SJSA1 (cell line): ENCODE measurements at places on chromosomes 7 and 10. TPM values are rescaled to one million over a fixed set of nuclear protein-coding genes. Genes with fewer than 3 reads are reported as not detected.

GRCh38 chr7:84003191-84003590, 191.4 kb downstream of the SEMA3A start:
- DNase-seq = no peak

- no peak for DNase-seq
These were observed 399.7 kb downstream of the EXOC4 start for GRCh38 chr7:133652547-133652946.

- no peak for DNase-seq
These were observed 125.1 kb downstream of the PLXNA4 start for GRCh38 chr7:132451161-132451560.

DNA sequence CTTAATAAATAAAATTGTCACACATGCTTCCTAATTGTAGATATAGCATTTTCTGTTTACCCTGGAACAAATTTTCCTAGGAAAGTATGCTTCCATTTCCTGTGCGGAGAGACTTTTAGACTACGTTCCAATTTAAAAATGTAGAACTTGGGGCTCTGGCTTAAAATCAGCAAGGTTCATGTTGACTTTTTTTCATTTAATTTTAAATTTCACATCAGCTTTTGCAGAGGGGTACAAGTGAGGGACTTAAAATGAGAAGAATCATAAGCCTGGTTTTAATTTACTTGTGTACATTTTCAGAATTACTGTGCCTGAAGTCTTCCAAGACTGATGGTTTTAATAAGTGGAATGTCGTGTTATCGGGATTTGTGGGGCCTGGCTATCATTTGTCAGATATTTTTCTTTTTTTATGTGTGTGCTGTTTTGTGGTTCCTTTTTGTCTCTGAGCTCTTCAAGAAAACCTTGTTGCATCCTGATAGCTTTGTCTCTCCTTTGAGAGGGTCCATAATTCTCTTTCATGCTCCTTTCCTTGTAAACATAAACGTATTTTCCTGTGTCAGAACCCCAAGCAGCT, 8.8 kb upstream of the ATRNL1 start:
- no peak for DNase-seq

- no peak for DNase-seq
These were observed 286.6 kb upstream of the C7orf33 start for GRCh38 chr7:148304083-148304335.

DNA sequence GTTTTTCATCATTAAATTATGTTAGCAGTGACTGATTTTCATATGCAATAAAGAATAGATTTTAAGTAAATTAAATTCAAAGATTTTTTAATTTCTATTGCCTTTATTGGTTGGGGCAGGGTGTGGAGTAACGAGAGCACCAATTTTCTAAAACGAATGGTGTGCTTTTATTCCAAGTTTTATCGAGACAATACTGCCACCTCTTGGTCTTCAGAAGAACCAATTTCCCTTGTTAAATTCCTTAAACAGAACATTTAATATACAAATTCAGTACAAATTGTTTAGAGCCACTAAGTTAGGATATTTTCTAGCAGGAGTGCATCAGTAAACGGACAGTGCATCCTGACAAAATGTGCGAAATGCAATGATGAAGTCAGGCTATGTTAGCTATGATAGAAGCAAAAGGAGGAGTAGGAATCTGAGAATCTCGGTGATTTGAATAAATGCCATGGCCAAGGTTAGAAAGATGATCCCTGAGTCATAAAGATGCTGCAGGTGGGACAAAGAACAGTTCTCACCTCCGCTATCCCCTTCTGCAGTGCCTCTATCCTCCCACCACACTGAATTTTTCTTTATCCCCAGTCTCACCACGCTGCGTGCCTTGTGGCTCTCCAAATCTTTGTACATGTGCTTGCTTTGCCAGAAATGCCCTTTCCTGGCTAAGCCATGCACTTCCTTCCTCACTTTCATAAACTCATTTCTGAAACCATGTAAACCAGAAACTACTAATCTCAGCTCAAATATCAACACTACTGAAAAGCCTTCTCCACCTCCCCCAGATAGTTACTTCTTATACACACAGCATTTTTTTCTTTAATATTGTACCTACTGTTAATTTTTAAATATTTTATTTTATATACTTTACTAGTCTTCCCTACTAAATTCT, 31.9 kb upstream of the AGBL3 start:
- no peak for DNase-seq

Gene PNLIP
- total RNA-seq = not detected in 2 replicates

DNA sequence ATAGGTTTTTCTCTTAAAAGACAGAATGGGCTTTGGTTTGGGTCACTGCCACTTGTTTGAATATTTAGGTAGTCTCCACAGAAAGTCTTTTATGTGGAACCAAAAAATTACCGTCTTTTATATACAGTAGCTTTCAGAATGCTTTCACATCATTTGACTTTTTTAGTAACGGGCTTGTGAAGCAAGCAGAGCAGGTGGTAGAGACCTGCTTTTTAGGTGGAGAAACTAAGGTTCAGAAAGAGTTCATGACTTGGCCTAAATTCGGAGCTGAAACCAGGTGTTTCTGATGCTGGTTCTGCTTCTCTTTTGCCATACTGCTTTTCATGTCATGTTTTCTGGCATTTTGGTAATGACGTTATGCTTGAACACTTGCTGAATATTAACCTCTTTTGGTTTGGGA, 36.3 kb downstream of the GARS1 start:
- DNase-seq = no peak

Gene HOXA11
- total RNA-seq = 4.4 and 5.9 TPM in 2 replicates

GRCh38 chr7:24024276-24025068, 259.5 kb upstream of the NPY start:
- no peak for DNase-seq

GRCh38 chr10:110074298-110074697, 66.5 kb downstream of the ADD3 start:
- no peak for DNase-seq

- DNase-seq = no peak
These were observed 18.8 kb downstream of the BMPR1A start for GRCh38 chr10:86775056-86775869.

GRCh38 chr10:27470885-27471284, 33.2 kb upstream of the RAB18 start:
- no peak for DNase-seq

DNA sequence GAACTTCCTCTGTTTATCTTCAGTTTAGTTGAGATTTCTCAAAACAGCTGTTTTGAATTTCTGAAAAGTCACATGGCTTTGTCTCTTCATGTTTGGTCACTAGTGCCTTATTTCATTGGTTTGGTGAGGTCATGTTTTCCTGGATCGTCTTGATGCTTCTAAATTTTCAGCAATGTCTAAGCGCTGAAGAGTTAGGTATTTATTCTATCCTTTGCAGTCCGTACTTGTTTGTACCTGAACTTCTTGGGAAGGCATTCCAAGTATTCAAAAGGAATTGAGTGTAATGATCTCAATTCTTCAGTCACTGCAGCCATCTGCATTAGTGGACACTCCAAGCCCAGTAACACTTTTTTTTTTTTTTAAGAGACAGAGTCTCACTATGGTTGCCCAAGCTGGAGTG, 67.7 kb downstream of the HERC4 start:
- DNase-seq = no peak

DNA sequence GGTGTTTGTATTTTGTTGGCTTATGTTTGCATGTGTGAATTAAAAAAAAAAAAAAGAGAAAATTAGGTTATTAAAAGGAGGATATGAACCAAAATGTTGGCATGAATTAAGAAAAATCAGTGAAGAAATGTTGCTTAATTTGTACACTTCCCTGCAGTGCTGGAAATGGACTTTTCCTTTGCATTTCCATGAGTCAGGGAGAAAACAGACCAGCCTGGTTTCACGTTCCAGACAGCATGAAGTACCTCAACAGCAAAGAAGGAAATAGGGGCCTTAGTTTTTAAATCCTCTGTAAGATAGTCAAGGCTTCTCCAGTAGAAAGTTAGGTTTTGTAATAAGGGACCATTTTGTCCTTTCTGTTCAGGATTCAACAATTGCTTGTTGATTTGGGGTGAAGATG, 159.7 kb downstream of the CELF2 start:
- DNase-seq = no peak

DNA sequence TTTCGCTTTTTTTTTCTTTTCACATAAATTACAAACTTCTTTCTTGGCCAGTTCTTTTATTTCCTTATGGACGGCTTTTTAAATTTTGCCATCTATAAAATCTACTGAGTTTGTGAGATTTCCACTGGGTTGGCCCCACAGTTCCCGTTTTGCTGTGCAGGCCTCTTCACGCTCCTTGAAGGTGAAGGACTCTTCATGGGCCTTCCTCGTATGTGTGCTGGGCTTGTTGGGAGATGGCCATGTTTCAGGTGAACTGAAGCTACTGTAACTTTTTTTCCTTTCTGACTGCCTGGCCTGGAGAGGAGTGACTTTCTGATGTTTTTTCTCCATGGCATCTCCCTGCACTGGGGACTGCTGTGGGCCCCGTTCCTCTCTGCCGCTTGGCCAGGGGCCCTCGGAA, 262.4 kb downstream of the COBL start:
- DNase-seq = no peak

- peak; percentile 23 for DNase-seq
These were observed 34.5 kb upstream of the MEOX2 start for GRCh38 chr7:15720849-15721471.

DNA sequence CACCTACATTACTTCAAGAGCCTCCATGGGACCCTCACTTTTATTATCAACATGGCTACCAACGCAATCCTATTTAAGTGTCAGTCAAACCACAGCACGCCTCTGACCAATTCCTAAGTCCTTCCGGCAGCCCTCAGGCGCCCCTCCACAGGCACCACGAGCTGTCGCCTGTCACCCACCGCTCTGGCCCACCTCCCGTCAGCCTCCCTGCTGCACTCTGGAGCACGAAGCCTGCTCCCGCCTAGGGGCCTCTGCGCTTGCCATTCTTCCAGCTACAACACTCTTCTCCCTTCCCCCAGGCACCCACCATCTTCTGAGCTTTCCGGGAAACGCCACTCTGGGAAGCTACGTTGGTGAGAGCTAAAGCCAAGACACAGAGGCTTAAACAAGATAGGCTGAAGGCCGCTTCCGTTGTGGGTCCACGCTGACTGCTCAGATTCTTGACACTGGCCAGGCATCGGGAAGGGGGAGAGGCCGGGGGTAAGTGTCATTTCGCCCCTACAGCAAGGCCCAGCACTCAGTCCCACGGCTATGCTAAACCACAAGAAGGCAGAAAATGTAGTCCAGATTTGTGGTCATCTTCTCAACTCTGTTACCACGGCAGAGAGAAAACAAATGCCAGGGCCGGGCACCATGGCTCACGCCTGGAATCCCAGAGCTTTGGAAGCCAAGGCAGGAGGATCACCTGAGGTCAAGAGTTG, 56.7 kb downstream of the GNA12 start:
- DNase-seq = no peak

Gene OR2A5
- not detected in 2 replicates for total RNA-seq

- peak; percentile 64 for DNase-seq
These were observed 18.7 kb upstream of the ARHGAP12 start for GRCh38 chr10:31947144-31947926.

Gene FAM25G
- total RNA-seq = not detected in 2 replicates

DNA sequence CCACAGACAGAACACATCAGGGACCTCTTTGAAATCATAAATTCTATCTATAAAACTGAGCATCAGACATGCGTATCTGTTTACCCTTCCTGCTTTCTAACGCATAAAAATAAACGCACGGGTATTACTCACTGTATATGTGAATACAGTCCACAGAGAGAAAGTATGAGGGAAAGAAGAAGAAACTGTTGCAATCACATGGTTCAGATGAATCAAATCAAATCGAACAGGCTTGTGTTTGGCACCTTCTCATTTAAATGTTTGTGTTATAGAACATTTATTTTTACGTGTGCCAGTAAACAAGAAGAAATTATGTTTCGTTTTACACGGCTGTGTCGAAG, 322.0 kb downstream of the FRMD4A start:
- DNase-seq = peak; percentile 58

Gene TMEM196
- total RNA-seq = not detected in 2 replicates

DNA sequence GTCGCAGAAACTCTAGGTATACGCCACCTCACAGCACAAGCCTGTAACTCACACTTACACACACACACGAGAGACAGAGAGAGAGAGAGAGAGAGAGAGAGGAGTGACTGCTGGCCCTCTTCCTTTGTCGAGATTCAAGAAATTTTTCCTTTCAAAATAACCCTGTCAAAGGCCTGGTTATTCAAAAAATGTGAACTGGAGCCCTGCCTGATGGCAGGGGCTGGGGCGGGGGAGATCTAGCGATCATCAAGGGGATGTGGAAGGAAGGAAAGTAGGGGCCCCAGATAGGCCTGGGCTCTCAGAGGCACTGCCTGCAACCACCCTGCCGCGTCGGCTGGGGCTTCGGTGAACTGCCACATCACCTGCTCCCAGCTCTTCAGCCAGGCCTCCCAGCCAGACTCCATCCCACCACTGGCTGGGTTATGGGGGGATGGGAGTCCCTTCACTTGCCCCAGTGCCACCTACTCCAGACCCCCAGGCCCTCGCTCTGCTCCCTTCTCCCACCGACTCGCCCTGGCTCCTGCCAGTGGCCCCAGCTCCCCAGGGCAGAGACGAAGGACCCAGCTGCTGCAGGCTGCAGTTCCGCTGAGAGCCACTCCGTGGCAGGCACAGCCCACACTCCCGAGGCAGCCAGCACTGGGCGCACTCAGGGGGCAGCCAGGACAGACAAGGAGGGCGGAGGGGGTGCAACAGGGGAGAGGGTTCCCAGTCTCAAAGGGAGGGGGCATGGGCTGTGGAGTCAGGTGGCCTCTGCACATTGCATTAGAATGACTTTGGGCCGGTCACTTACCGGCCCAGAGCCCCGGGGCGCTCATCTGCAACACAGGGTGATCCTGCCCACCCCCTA, 15.3 kb downstream of the KCNH2 start:
- DNase-seq = no peak

DNA sequence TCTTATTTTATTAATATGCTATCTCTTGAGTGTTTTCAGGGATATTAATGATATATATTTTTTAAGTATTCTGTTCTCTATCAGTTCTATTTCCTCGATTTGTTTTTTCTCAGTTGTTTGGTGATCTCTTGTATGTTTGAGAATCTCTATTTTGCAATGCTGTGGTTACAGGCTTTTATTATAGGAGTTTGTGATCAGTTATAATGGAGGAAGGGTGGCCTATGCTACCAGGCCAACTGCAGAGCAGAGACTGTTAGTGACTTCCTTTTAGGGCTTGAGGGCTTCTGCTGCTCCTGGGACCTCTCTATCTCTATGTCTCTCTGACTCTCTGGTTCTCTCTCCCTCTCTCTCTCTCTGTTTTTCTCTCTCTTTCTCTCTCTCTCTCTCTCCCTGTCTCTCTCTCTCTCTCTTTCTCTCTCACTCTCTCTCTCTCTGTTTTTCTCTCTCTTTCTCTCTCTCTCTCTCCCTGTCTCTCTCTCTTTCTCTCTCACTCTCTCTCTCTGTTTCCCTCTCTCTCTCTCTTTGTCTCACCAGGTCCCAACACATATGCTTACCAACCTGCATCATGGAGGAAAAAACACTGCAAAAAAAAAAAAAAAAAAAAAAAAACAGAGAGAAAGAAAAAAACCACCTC, 69.4 kb upstream of the CAV2 start:
- DNase-seq = no peak

Gene ERVW-1
- not detected in 2 replicates for total RNA-seq

- no peak for DNase-seq
These were observed 97.6 kb upstream of the ZNF804B start for GRCh38 chr7:88661921-88662320.

DNA sequence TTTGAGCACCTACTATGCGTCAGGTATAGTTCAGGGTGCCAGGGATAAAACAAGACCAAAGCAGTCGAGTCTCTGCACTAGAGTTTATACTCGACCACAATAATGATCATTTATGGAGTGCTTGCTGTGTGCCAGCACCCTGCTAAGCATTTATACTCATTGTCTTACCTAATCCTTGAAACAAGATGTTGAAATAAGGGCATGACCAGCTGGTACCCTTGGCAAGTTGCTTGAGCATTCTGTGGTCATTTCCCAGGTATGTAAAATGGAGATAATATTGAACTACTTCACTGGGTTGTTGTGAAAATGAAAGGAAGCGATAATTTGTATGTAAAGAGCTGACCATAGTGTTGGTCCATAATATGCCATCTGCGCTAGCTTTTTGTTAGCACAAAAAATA, 185.4 kb downstream of the CYP26A1 start:
- DNase-seq = no peak
